Activated CD4-positive, alpha-beta T cell treated with anti-CD3 and anti-CD28 coated beads for 36 hours (primary cell): ENCODE measurements at places on chromosomes 1 and 21. TPM values are rescaled to one million over a fixed set of nuclear protein-coding genes. Genes with fewer than 3 reads are reported as not detected.

KRTAP21-1 gene
- not detected for total RNA-seq

SPSB1 gene
- 6.8 TPM for total RNA-seq

RHD gene
- not detected for total RNA-seq

MAP3K21 gene
- 3.1 TPM for total RNA-seq

PPM1J gene
- total RNA-seq, result 0.88 TPM

RAB25 gene
- total RNA-seq, result 0.77 TPM

OVAAL gene
- total RNA-seq, result not detected

CASQ2 gene
- not detected for total RNA-seq
